Activated T-helper 1 cell treated with anti-CD3 and anti-CD28 coated beads, Interleukin-2, amount 50 U/mL, for 16 hours (primary cell): ENCODE measurements at places on chromosomes 1 and 21.

DNA sequence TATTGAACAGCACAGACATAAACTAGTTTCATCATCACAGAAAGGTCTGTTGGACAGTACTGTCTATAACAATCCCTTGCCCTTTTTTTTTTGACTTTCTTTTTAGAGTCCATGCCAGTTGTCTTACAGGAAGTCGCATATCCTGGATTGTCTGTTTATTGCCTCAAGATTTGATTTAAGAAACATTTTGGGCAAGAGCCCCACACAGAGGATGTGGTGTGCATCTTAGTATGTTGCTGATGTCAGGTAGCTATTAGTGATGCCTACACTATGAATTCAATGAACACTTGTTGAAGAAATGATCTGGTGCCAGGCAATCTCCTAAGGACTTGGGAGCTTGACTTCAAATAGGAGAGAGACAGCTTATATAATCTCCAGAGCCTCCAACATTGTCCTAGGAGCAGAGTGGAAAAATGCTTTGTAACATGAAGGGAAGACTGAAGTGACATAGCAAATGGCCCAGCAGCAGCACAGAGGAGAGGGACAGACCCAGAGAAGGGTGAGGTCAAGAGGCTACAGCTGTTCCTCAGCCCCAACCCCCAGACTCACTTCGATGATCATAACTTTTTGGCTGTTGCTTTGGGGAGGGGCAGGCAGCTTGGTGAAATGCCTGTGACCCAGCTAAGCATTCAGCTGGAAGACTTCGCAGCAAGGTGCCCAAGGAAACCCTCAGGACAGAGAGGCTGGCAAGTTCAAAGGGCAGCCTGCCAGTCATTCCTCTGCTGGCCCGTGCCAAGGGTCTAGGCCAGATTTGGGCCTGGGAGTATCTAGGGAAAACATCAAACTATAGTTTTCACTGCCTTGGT is 7.5 kb upstream of the RAB29 start:
- DNase-seq: no peak

DNA sequence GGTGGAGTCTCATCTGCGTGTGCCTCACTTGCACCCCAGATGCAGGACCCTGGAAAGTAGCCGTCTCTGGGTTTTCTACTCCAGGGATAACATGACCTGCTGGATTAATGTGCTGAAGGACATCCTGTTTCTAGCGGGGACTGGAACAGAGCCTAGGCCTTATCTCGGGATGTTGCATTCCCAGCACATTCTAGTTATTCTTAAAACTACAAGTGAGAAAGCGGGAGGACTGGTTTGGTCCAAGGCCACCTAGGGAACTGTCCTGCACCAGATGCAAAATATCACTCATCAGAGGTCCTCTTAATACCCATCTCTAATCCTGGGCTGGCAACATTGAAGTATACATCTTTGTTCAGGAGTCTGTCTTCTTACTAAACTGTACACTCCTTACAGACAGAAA is 179.9 kb downstream of the ZC3H11B start:
- DNase-seq: no peak

DNA sequence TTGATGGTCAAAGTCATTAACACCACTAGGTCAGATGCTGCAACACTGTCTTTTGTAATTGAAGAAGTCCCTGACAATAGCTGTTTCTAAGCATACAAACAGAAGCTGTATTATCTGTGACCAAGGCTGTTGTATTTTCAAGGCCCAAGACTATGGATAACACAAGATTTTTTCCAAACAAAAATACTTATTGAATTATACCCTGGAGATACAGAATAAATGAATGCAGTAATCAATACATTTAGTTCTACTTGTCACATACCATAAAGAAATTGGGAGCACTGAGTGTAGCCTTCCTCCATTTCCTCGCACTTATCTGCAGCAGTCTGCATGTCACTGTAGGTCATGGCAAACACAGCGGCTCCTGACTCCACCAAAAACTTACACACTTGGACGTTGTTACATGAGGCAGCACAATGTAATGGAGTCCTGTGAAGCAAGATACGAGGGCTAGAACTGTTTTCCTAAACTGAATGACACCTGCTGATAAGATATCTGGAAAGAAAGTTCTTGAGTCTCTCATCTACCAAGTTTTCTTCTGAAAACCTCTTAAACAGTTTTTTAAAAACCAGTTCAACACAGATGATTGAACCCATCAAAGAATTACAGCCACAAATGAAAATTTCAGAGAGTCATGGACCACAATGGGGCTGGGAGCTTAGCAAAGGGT is 56.9 kb downstream of the TP53BP2 start:
- no peak for DNase-seq

DNA sequence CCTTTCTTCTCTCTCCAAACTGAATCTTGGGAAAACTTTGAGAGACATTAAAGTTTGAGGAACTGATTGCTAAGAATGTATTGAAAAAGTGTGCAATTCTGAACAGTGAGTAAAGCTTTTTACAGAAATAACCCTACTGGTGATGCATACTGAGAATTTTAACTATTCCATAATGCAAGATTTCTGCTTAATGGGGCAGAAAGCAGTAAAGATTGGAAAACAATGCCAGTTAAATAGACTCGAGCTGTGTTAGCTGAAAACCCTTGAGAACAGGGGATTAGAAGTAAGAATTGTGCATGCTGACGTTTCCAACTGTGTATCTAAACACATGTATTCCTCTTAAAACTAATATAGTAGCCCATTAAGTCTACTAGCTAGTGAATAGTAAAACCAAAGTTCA is 1500.2 kb upstream of the PRMT6 start:
- DNase-seq: no peak

DNA sequence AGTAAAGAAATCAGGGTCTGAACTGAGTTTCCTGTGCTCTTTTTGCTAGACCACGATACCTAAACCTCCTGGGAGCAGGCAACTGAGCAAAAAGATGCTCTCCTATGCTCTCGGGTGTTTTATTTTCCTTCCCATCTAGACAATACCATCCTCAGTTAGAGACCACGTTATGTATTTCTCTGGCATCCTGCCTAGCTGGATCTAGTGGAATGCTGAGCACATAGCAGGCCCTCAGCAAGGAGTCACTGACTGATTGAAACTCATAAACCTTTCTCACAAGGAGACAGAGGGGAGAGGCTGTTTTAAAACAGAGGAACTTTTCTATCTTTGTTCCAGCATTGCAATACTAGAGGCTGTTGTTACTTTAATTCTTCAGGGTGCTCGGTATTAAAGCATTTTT is 168.0 kb downstream of the CYYR1 start:
- DNase-seq: no peak

DNA sequence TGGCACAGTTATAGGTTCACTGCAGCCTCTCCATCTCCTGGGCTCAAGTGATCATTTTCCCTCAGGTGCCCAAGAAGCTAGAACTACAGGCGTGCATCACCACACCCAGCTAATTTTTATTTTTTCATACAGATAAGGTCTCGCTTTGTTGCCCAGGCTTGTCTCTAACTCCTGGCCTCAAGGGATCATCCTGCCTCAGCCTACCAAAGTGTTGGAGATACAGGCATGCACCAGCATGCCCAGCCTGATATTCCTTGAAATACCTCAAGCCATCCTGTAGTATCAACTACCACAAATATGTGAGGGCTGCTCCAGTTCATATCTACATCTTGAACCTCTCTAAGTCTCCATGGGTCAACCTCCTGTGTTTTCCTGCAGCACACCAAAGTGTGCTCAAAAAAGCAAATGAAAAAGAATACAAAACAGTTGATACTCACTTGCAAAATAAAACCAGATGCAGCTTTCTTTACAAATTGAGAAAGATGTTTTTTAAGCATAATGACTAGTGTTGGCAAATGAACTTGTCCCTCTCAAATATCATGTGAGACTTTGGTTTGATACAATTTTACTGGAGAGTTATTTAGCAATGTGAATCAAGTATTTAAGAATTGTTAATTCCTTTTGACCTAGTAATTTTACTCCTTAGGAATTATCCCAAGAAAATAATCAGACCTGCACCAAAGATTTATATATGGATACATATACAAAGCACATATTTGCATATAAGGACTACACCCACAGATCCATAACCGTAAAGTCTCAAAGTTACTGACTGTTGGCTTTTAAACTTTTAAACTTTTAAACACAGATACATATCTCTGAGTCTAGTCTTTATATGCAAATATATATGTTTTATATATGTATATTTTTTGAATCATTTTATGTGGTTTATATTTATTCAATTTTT is 197.7 kb downstream of the NRIP1 start:
- no peak for DNase-seq

- DNase-seq: no peak
These were observed 47.7 kb upstream of the DNASE2B start for GRCh38 chr1:84350550-84350949.

GRCh38 chr1:203311368-203312301 is 6.3 kb downstream of the BTG2 start:
- DNase-seq: no peak

DNA sequence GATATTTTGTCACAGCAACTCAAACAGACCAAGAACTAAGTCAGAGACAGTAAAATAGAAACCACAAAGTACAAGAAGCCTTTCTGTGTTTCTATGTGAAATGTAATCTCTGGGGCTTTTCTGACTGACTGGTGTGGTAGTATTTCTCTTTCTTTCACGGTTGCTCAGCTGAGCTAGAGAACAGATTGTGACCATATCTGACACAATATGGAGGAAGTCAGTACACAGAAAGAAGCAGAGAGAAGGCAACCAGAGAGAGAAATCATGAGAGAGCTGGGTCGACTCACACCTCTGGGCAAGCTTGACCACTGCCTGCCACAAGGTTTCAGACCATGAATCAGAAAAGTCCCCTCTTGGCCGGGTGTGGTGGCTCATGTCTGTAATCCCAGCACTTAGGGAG is 208.9 kb upstream of the GREM2 start:
- DNase-seq: no peak

- no peak for DNase-seq
These were observed 7.8 kb downstream of the CASZ1 start for GRCh38 chr1:10788592-10789006.

- no peak for DNase-seq
These were observed 675.0 kb downstream of the KIF26B start for GRCh38 chr1:245829826-245830225.

DNA sequence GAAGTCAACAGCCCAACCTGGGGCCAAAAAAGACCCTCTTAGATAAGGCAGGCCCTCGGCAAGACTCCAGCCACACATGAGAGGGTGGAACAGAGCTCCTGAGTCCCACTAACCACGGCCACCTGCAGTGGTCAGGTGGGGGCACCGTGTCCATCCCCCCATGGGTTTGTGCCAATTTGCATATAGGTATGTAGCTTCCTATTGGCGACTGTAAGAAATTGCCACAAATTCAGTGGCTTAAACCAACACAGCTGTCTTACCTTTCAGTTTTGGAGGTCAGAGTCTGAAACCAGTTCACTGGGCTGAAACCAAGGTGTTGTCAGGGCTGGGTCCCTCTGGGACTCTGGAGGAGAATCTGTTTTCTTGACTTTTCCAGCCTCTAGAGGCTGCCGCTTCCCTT is 59.3 kb downstream of the COL18A1 start:
- DNase-seq: no peak

GRCh38 chr1:245153552-245154428 is 995 bp upstream of the KIF26B start:
- DNase-seq: no peak

GRCh38 chr1:35915693-35916092 is 15.2 kb upstream of the AGO3 start:
- DNase-seq: no peak

- no peak for DNase-seq
These were observed 15.6 kb downstream of the SERINC2 start for GRCh38 chr1:31428436-31429221.
